OCI-LY7 (cell line): ENCODE measurements at places on chromosomes 12 and 14. TPM values are rescaled to one million over a fixed set of nuclear protein-coding genes. Genes with fewer than 3 reads are reported as not detected.

Gene KRT85
- not detected in 2 replicates for total RNA-seq

Gene SLC39A5
- total RNA-seq: 1.2 and 1.4 TPM in 2 replicates

Gene TMEM132C
- not detected in 2 replicates for total RNA-seq

Gene EIF5
- total RNA-seq: 274 and 292 TPM in 2 replicates

Gene ART4
- not detected in 2 replicates for total RNA-seq

Gene DLGAP5
- total RNA-seq: 92.2 and 94.4 TPM in 2 replicates

Gene A2ML1
- not detected in 2 replicates for total RNA-seq

Gene MSI1
- not detected in 2 replicates for total RNA-seq

Gene CLEC6A
- not detected in 2 replicates for total RNA-seq

Gene TDRD9
- total RNA-seq: not detected in 2 replicates

Gene CMAS
- total RNA-seq: 40.2 and 41.1 TPM in 2 replicates

Gene DYNLL1
- total RNA-seq: 296 and 321 TPM in 2 replicates

Gene PPHLN1
- total RNA-seq: 90.2 and 95.3 TPM in 2 replicates

Gene TAS2R10
- total RNA-seq: not detected in 2 replicates

Gene FGD6
- 7.8 and 11.2 TPM in 2 replicates for total RNA-seq

Gene DEGS2
- total RNA-seq: 12.2 and 14.6 TPM in 2 replicates

Gene VRTN
- not detected in 2 replicates for total RNA-seq

Gene SERPINA6
- total RNA-seq: not detected in 2 replicates

Gene RFX4
- total RNA-seq: not detected in 2 replicates
